A673 (cell line): ENCODE measurements at places on chromosomes 5 and 9.

- no peak for DNase-seq
These were observed 269.6 kb downstream of the ELAVL2 start for GRCh38 chr9:23556459-23556858.

DNA sequence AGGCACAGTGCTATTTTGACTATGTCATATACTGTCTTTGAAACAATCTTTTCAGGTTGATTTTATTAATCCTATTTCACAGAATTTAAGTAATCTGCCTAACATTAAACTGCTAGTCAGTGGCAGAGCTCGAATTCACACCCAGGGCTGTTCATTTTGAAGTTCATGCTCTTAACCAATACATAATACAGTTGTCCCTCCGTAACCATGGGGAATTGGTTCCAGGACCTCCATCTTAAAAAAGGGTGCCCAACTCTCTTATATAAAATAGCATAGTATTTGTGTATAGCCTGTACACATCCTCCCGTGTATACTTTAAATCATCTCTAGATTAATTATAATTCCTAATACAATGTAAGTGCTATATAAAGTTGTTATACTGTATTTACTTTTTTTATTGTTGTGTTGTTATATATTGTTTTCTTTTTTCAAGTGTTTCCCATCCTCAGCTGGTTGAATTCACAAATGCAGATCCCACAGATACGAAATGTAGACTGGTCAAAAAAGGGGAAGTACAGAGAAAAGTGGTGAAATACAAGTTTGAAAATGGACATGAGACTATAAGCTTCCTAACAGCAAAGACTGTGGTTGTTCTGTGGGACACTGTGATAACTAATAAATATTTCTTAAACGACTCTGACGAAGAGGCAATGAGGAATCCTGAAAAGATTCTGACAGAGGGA lies 18.3 kb downstream of the RFX3 start:
- DNase-seq = no peak

DNA sequence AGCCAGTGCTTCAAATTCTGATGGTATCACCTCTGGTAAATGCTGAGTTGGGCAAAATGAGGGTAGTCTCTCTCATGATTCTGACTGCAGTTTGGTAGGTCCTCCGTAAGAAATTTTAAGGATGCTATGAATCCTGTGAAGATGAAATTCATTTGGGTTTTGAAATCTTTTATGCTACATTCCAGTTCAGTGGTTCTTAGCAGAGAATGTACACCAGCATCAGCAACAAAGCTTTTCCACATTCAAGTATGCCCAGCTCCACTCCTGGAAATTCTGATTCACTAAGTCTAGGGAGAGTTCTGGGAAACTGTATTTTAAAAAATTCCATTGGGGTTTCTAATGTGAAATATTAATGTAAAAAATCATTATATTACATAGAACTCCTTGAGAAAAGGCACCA lies 33.6 kb upstream of the ACOT12 start:
- DNase-seq = no peak

DNA sequence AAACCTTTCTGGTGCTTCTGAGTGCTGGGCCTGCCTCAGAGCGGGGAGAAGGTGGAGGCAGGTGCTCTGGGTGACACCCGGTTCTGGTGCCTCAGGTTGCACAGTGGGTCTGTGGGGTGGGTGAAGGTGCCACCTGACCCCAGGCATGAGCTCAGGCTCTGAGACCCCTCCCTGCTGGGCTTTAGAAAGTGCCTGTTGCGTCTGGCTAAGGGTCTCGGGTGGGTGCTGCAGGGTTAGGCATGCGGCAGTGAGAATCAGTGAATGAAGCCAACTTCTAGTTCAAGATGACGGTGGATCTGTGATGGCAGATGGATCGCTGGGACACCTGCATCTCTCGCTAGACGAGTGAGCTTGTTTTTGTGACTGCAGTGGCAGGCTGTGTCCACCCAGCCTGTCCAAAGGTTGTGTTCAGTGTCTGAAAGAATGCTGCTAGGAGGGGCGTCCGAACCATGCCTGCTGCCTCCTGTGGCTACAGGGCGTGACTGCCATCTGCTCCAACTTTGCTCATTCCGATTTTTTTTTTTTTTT lies 5.0 kb downstream of the SQSTM1 start:
- DNase-seq = no peak

DNA sequence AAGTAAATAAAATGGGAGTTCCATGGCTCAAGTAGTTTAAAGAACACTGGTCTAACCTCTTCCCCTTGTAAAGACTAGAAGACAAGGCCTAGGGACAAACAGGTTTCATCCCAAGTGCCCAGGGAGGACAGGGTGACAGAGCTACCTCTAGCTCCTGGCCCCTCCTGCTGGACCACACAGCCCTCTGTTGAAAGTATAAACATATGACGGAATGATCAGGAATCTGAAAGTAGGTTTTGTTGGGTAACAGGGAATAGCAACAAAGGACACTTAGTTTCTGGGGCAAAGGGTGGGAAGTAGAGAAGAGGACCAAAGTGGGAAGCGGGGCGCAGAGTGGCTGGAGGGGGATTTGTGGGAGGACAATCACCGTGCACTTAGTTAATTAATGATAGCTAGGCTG lies 67.0 kb upstream of the DAB2IP start:
- no peak for DNase-seq

GRCh38 chr5:158464383-158464782 lies 605.4 kb upstream of the CLINT1 start:
- no peak for DNase-seq

DNA sequence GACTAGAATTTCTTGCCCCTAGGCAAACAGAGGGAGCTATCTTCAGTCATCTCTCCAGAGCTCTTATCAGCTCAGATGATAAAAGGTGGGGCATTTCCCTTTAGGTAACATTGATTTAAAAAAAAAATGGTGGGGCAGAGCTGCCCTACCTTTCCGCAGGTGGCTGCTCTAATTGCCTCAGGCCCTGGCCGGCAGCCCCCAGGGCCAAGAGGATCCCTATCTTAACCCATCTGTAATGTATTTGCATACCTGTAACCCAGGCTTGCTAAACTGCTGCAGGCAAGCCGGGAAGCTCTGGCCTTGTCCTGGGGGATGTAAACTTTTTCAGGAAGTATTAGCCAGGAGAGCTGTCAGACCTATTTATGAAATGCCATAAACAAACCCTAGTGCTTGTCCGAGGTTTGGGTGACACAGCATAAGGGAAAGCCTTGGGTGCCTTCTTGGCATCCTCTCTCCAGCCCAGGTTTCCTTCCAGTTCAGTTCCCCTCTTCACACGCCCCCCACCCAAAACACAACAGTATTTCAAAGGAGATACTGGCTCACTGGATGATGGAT lies 20.9 kb upstream of the ZSWIM6 start:
- no peak for DNase-seq

GRCh38 chr5:102873379-102873932 lies 118.4 kb downstream of the PAM start:
- DNase-seq = no peak

DNA sequence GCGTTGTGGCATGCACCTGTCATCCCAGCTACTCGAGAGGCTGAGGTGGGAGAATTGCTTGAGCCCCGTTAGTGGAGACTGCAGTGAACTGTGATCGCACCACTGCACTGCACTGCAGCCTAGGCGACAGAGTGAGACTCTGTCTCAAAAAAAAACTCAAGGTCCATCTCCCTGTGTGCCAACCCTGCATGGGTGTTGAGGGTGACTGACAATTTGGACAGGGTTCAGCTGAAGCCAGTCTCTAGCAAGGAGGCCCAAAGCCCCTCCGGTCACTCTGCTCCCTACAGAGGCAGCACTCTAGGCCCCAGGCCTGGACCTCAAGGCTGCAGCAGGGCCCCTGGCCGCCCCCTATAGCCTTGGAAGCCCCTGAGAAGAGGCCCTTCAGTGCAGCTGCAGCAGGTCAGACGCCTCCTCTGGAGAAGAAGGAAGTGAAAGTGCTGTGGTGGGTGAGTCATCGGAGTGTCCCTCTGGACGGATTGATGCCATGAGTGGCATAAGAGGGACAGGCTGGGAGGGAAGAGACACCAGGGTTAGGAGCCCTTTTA lies 39.2 kb upstream of the NEK6 start:
- DNase-seq = peak; percentile 17

- DNase-seq = no peak
These were observed 61.4 kb downstream of the TSSK1B start for GRCh38 chr5:113373426-113373825.

DNA sequence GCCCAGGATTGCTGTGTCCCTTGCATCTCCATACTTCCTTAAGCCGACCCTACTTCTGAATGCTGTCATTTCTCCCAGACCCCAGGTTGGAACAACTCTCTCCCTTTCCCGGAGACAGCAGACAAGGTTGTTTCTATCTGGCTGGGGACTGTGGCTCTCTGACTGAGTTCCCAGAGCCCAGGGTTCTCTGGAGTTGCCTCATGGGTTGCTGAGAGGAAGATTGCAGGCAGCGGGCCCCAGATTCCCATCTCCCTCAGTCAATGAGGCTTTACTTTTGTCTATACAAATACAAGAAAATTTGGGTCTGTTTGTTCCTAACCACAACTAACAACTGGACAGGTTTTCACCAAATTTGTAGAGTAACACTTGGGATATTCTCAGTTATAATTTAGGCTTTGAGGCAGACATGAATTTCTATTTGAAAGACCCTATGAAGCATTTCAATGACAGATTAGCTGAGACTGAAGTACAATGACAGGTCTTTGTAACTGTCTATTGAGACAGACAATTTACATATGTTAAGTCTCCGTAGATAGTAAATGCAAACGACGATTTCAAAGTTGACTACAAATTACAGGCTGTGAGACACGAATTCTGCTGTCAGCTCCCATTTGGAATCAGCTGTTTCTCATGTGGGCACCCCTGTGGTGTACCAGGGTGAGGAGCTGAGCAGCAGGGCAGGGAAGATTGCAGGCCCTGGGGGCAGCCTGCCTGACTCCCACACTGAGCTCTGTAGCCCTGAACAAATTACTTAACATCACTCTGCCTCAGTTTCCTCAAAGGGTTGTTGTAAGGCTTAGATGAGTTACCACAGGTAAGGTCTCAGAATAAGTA lies 107.5 kb downstream of the ATP10B start:
- DNase-seq = no peak

DNA sequence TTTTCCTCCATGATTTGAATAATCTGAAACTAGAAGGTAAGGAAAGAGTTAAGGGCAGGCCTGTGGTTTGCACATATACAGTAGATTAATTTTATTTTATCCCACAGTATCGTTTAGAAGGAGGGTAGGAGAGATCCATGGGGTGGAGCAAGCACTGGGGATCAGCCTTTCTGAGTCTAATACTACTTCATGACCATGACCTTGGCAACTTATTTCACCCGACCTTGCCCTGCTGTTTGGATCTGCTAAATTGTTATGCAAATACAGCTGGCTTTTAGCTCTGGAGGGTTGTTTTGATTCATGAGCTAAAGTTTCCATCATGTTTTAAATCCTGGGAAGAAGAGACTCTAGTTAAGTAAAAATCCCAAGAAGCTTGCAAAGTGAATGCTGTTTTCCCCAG lies 864 bp upstream of the GRIN3A start:
- no peak for DNase-seq

- DNase-seq = no peak
These were observed 11.2 kb downstream of the AGXT2 start for GRCh38 chr5:35036536-35036935.

DNA sequence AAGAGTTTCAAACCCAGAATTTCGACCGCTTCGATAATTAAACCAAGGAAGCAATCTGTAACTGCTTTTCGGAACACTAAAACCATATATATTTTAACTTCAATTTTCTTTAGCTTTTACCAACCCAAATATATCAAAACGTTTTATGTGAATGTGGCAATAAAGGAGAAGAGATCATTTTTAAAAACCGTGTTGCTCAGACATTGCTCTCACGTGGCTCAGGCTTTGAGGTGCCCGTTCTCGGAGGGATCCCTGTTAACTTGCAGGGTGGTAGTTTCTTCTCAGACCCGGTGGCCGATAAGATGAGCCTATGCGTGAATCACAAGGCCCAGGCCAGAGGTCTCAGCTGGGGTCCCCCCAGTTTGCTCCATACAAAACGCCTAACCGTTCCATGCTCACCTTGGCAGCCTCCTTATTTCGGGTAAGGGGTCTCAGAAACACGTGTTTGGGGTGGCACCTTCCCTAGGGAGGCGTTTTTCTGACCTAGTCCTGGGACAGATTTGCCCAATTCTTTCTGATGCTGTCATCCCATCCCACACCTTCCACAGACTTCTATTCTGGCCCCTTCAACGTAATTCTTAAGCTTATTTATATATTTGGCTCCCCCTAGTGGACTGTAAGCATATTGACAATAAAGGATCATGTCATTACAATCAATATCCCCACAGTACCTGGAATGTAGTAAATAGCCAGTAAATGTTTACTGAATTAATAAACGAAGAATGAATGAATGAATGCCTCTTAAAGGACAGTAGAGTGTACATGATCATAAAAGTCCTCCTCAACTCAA lies 48.1 kb downstream of the THBS4 start:
- peak; percentile 87 for DNase-seq
